Nephron progenitor cell (in vitro differentiated cells): ENCODE measurements at places on chromosomes 11 and 22.

GRCh38 chr11:65378928-65379638 is 3.4 kb downstream of the SLC25A45 start:
- no peak for DNase-seq

- DNase-seq, result no peak
Observed at GRCh38 chr11:77589181-77589520, 602 bp upstream of the AQP11 start.

DNA sequence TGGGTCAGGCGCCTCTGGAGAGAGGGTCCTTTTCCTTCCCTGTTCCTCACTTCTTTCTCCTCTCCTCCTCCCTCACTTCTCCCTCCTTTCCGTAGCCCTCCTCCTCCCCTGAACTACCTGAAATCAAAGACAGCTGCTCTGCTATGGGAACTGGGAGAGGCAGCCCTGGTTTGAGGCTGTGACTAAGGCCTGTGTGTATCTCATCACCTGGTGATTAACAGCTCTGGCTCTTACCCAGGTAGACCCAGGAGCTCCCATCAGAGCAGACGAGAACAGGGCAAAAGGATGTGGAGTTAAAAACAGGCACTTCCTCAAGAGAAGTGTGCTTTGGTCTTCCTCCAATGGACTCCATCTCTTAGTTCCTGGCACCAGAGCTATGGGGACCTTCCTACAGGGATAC is 5.8 kb downstream of the ISX start:
- no peak for DNase-seq

DNA sequence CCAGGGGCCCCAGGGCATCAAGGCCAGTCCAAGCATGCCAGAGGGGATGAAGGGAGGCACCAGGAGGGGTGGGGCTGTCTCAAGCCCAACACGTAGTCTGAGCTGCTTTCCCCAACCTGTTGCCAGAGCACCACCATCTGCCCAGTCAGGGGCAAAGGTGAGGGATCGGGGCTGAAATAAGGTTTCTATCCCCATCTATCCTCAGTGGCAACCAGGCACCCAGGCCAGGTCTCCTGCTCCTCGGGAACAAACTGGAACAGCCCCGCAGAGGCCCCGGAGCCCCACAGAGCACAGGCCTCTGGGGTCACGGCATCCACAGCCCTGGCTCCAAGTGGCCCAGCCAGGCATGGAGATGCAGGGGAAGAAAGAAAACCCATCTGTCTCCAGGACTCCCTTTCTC is 19.3 kb downstream of the STARD10 start:
- DNase-seq, result no peak

DNA sequence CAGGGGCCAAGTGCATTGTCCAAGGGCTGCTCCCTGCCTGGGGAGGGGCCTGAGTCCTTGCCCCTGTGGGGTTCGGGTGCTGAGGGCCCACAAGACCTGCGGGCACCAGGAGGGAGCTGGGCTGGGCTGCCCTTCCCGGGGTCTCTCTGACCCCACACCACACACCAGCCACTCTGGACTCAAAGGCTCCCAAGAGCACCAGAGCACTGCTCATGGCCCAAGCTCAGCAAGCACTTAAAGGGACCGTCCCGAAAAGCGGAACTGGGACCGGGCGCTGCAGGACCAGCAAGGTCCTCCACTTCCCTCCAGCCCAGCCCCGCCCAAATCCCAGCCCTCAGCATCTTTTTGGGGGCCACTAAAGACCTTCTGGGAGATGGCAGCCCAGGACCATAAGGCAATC is 5.3 kb downstream of the LSP1 start:
- DNase-seq, result no peak

- no peak for DNase-seq
Observed at GRCh38 chr11:117631336-117632140, 165.5 kb downstream of the DSCAML1 start.

DNA sequence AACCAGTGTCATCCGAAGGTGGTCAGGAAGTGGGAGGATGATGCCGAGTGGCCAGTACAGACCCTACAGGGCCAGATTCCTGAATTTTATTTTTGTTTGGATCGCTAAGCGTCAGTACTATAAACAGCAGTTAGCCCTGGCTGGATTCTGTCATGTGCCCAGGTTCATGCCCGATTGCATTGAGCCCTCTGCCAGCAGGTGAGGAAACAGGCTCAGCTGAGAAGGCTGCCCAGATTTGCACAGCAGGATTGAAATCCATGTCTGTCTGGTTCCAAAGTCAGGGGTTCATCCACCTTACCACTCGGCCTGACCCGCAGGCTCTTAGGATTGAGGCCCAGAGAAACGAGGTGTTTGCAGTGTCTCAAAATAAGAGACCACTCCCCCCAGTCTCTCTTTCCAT is 9.1 kb upstream of the TBC1D22A start:
- no peak for DNase-seq

- no peak for DNase-seq
Observed at GRCh38 chr11:92644595-92645445, 324.6 kb upstream of the MTNR1B start.

GRCh38 chr11:9090488-9091043 is 833 bp downstream of the SCUBE2 start:
- no peak for DNase-seq

GRCh38 chr11:61961570-61962212 is 5.7 kb downstream of the FTH1 start:
- no peak for DNase-seq

DNA sequence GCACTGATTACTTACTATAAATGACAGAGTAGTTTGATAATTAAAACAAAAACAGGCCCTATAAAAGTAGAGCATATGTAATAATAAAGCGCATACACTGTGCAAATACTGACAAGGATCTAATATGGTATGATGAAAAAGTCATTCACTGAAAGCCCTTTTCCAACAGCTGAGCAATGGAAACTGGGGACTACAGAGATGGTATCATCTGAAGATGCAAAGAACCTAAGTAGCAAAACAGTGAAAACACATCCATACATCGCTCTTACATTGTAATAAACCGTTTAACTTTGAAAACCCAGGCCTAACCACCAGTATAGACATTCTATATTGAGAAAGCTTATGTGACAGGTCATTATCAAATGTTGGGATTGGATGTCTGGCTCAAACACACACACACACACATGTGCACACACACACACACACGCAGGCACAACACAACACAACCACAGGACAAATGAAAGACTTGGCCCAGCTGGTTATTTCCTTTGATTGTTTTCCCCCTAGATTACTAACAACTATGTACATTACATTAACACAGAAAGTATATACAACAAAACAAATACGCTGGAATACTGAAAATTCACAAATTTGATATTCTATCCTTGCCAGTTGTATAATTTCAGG is 119.5 kb downstream of the APOL5 start:
- DNase-seq, result no peak

GRCh38 chr11:46976182-46976854 is 39.8 kb downstream of the CSTPP1 start:
- no peak for DNase-seq

- DNase-seq, result no peak
Observed at GRCh38 chr11:44376423-44376822, 66.5 kb upstream of the ALX4 start.

- no peak for DNase-seq
Observed at GRCh38 chr11:78773077-78773476, 198.4 kb upstream of the NARS2 start.

- no peak for DNase-seq
Observed at GRCh38 chr11:78583889-78584288, 9.2 kb upstream of the NARS2 start.

GRCh38 chr11:19802773-19803293 is 90.2 kb downstream of the NAV2 start:
- no peak for DNase-seq

- DNase-seq, result no peak
Observed at GRCh38 chr11:31652528-31652927, 143.0 kb downstream of the ELP4 start.

- no peak for DNase-seq
Observed at GRCh38 chr11:36488096-36488495, 22.0 kb downstream of the TRAF6 start.

GRCh38 chr11:33827206-33827605 is 52.9 kb upstream of the FBXO3 start:
- no peak for DNase-seq

DNA sequence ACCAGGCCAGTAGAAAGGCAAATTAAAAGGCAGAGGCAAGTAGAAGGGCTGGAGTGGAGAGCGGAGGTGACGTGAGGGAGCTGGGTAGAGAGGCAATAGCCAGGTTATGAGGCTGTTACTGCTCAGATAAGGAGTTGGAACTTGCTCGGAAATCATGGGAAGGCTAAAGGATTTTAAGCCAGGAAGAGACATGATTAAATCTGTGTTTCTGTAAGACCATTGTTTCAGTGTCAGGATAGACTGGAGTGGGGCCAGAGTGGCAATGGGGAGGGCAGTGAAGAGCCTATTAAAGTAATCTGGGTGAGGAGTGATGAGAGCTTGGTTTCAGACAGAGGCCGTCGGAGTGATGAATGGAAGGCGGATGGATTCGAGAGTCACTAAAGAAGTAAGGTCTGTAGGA is 39.0 kb downstream of the GRAMD1B start:
- no peak for DNase-seq

GRCh38 chr22:26650722-26651421 is 6.5 kb upstream of the MIAT start:
- DNase-seq, result no peak

DNA sequence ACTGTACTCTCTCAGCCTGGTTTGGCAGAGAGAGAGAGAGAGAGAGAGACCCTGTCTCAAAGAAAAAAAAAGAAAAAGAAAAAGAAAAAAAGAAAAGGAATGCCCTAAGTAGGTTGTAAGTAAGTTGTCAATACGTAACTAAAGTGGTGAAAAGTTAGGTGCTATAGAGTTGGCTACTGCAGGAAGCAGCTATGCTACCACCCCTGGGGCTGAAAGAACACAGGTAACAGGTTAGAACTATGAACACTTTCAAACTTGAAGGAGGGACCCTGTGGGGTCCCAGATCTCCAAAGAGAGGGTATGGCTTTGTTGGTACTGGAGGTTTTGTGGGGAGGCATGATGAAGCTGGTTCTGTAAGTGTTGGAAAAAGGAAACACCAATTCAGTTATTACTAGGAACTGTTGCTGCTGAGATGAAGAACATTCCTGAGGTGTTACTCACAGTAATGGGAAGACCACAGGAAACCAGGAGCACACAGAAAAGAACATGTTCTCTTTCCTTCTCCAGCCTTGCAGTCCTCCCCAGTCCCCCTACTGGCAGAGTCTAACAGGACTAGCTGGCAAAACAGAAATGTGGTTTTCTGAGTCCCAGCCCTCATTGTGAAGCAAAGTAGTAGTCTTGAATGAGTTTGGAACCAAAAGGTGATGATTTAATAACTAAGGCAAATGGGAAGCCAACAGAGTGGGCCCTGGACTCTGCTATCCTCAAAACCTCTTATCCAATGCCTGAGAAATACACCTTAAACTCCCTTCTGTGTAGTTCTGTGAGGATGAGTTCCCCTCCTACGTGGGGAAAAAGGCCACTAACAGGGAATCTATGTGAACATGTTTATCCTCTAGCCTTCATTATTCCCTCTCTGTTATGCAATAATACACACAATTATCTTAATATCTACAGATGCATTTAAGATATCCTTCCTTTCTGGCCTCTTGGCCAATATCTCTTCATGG is 427.0 kb upstream of the DDI1 start:
- DNase-seq, result no peak

- no peak for DNase-seq
Observed at GRCh38 chr11:44404736-44405395, 94.9 kb upstream of the ALX4 start.

GRCh38 chr22:20267441-20268278 is 458 bp downstream of the RTN4R start:
- DNase-seq, result peak; percentile 46

GRCh38 chr22:30906411-30906810 is 62.2 kb downstream of the MORC2 start:
- DNase-seq, result no peak

DNA sequence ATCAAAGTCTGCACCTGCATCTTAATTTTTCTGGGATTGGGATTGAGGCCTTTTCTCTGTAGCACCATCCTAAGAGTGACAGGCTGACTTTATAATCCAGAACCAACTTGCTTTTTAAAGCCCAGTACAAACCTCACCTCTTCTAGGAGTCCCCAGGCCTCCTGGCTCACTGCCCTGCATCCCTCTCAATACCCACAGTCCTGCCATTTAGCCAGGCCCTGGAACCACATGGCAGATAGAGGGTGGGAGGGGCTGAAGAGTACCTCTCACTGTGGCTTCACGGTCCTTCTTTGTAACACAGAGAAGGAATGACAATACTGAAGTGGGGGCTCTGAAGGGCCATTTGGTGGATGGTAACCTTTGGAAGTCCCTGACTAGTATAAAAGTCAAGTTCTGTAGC is 63.5 kb upstream of the PHOX2A start:
- DNase-seq, result no peak

DNA sequence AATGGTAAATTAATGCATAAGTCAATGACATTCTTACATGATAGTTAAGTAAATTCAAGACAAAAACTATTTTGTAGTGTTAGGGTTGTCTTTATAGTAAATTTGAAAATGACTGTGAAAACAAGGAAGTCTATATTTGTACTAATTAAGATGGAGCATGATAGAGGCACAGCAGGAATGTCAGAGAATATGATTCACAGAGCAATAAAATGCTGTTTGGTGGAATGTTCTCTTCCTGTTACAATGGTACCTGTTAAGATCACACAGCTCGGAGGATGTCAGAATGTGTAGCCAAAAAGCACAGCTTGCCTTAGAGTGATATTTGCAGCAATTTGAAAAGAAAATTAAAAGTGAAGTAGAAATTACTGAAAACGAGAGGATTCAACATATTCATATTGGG is 2339.7 kb upstream of the RAG2 start:
- no peak for DNase-seq

GRCh38 chr11:71342951-71343827 is 90.8 kb upstream of the SHANK2 start:
- peak; percentile 63 for DNase-seq

GRCh38 chr11:5992604-5993251 is 5.9 kb upstream of the OR52L1 start:
- no peak for DNase-seq

GRCh38 chr11:15336021-15336420 is 221.3 kb downstream of the INSC start:
- DNase-seq, result no peak

- DNase-seq, result no peak
Observed at GRCh38 chr11:75557666-75558494, 4.2 kb upstream of the SERPINH1 start.

DNA sequence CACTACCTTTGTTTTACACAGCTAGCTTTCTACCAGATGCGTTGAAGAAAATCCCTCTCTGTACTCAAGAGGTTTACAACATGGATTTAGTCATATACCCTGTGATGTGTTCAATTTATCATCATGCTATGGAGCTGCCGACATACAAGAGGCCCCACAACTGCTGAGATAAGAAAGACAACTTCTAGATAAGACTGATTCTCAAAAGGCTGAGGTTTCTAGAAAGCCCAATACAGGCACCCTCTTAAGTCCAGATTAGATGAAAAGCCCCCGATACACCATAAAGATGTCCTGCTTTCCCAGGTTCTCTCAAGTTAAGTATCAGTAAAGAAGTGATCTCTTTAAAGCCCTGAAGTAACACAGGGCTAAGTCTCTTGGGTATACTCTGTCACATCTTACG is 14.3 kb downstream of the MTCH2 start:
- no peak for DNase-seq

DNA sequence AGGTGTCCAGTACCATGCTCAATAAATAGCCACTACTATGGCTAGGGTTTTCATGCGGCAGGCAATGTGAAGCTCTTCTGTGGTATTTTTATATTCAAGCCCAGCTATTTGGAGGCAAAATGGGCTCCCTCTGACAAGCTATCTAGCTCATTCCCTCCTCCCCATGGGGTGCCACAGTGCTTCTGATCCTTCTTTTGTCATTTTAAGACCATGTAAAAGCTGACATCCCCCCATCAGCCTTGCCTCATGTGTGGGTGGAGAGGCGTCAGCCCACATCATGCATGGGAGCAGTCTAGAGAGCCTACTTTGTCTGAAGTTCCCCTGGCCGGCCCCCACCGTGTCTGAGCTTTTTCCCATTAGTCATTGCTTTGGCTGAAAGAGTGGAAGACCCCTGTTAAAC is 59.8 kb downstream of the NAV2 start:
- no peak for DNase-seq
